ENCODE measurements at places on chromosomes 12 and 14.

DNA sequence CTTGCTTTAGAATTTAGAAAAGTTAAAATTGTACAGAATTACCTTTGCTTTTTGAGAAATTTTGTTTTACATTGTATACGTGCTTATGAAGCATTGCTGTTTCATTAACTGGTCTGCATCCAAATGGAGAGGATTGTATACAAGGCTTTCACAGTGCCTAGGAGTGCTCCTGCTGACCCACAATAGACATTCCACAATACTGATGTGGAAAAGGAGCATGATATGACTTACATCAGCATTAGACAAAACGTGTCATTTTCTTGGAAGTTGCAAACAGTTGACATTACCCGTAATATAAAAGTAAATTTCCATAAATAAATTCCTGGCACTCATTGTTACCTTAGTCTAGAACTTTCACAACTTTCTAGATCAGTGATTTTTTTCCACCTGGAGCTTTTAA is 1.9 kb downstream of the PRKD1 start:
- H3K36me3 ChIP-seq: no peaks in the 10 kb centered on the region
- H3K27ac ChIP-seq: no peak overlapping the region
- DNase-seq: no peak
- H3K4me1 ChIP-seq: peaks cover 5% of the 10 kb centered on the region

DNA sequence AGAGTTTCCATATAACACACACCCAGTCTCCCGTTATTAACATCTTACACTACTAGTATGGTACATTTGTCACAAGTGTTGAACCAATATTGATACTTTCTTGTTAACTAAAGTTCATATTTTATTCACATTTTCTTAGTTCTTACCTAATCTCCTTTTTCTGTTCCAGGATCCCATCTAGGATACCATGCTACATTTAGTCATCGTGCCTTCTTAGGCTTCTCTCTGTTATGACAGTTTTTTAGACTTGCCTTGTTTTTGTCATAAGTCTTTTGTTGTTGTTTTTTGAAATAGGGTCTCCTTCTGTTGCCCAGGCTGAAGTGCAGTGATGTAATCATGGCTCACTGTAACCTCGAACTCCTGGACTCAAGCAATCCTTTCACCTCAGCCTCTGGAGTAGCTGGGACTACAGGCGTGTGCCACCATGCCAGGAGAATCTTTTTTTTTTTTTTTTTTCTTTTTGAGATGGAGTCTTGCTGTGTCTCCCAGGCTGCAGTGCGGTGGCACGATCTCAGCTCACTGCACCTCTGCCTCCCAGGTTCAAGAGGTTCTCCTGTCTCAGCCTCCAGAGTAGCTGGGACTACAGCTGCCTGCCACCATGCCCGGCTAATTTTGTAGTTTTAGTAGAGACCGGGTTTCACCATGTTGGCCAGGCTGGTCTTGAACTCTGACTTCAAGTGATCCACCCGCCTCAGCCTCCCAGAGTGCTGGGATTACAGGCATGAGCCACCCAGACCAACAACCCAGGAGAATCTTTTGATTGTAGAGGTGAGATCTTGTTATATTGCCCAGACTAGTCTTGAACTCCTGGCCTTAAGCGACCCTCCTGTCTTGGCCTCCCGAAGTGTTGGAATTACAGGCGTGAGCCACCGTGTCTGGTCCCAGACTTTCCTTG is 59.1 kb upstream of the HECTD1 start:
- no peak overlapping the region for H3K4me3 ChIP-seq
- H3K27ac ChIP-seq: peak overlapping the region; percentile 86
- DNase-seq: no peak
- H3K4me1 ChIP-seq: peaks cover 31% of the 10 kb centered on the region
- no peaks in the 10 kb centered on the region for H3K36me3 ChIP-seq
- no peaks in the 10 kb centered on the region for H3K27me3 ChIP-seq

- H3K4me3 ChIP-seq: no peak overlapping the region
- H3K27me3 ChIP-seq: no peaks in the 10 kb centered on the region
- H3K27ac ChIP-seq: no peak overlapping the region
- peak; percentile 37 for DNase-seq
- no peaks in the 10 kb centered on the region for H3K4me1 ChIP-seq
Measured at GRCh38 chr14:100749967-100750597, 23.4 kb downstream of the DLK1 start.

- no peak overlapping the region for H3K27ac ChIP-seq
- no peaks in the 10 kb centered on the region for H3K4me1 ChIP-seq
- no peaks in the 10 kb centered on the region for H3K27me3 ChIP-seq
- H3K4me3 ChIP-seq: no peak overlapping the region
- DNase-seq: no peak
Measured at GRCh38 chr14:24258548-24259265, 4.3 kb downstream of the TGM1 start.

GRCh38 chr12:61514016-61514415 is 746.2 kb upstream of the USP15 start:
- H3K4me1 ChIP-seq: no peaks in the 10 kb centered on the region
- H3K27me3 ChIP-seq: no peaks in the 10 kb centered on the region
- H3K4me3 ChIP-seq: no peak overlapping the region
- no peaks in the 10 kb centered on the region for H3K36me3 ChIP-seq
- no peak for DNase-seq
- no peak overlapping the region for H3K27ac ChIP-seq

DNA sequence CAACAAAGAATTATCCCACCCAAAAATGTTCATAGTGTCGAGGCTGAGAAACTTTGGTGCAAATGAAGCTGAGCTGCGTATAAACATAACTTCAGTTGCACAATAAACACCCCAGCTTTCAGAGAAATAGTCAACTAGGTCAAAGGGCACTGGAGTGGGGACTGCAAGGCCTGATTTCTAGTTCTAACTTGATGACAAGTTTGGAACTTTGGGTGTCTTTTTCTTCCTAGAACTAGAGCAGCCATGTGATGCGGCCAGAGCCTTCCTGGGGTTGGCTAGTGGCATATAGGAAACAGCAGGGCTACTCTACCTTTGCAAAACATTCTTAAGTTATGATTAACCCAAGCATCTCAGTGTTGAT is 298.4 kb upstream of the AMIGO2 start:
- peak overlapping the region; percentile 94 for H3K27ac ChIP-seq
- no peaks in the 10 kb centered on the region for H3K27me3 ChIP-seq
- H3K36me3 ChIP-seq: no peaks in the 10 kb centered on the region
- no peak overlapping the region for H3K4me3 ChIP-seq

GRCh38 chr12:81866081-81866480 is 106.9 kb upstream of the PPFIA2 start:
- H3K4me1 ChIP-seq: no peaks in the 10 kb centered on the region
- H3K4me3 ChIP-seq: no peak overlapping the region
- H3K27ac ChIP-seq: no peak overlapping the region

GRCh38 chr12:45186762-45187161 is 29.1 kb upstream of the ANO6 start:
- H3K27ac ChIP-seq: no peak overlapping the region
- no peaks in the 10 kb centered on the region for H3K4me1 ChIP-seq
- no peak for DNase-seq
- no peak overlapping the region for H3K4me3 ChIP-seq
- H3K27me3 ChIP-seq: no peaks in the 10 kb centered on the region
- no peaks in the 10 kb centered on the region for H3K36me3 ChIP-seq

DNA sequence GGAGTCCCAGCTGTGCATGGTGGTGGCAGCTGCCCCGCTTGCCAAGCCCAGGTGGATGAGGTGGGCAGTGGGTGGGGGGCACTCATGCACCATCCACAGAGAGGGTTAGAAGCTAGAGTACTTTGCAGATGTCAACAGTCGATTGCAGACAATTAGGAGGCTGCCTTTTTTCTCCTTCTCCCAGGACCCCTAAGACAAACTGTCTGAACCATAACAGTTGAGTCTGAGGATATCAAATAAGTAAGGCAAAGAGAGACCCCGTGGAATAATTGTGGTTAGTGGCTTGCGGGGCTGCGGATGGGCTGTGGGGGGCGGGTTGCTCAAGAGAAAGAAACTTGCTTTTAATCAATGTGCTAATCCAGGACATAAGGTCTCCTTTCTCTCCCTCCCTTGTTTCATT is 926.2 kb downstream of the VRK1 start:
- no peaks in the 10 kb centered on the region for H3K36me3 ChIP-seq
- no peak overlapping the region for H3K27ac ChIP-seq
- H3K27me3 ChIP-seq: peaks cover 2% of the 10 kb centered on the region
- H3K4me1 ChIP-seq: no peaks in the 10 kb centered on the region

DNA sequence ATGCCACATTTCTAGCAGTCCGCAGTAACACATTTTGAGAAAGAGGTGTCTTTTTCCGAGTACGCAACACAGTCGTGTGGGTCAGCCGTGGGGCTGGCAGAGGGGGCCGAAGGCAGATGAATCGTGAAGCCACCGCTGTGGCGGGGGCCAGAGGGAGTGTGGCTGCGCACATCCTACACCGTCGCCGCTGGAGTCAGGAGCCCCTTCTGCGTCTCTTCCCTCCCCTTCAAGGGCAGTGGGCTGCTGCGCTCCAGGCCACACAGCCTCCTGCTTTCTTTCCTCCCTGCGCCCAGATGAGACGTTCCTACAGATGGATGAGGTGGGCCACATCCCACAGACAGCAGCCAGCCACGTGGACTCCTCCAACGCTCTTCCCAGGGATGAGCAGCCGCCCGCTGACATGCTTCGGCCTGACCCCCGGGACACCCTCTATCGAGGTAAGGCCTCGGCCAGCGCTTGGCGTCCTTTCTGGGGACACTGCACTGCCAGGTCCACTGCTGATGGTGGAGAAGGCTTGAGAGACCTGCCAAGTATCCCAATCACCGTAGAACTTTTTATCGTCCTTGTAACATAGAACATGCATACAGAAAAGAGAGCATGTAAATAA is 89.8 kb downstream of the B4GALNT3 start:
- no peak for DNase-seq
- no peak overlapping the region for H3K4me3 ChIP-seq
- no peak overlapping the region for H3K27ac ChIP-seq
- no peaks in the 10 kb centered on the region for H3K36me3 ChIP-seq
- H3K27me3 ChIP-seq: no peaks in the 10 kb centered on the region

GRCh38 chr12:92886131-92886530 is 43.0 kb downstream of the EEA1 start:
- H3K4me1 ChIP-seq: no peaks in the 10 kb centered on the region
- H3K36me3 ChIP-seq: no peaks in the 10 kb centered on the region
- no peak overlapping the region for H3K4me3 ChIP-seq
- no peak for DNase-seq

DNA sequence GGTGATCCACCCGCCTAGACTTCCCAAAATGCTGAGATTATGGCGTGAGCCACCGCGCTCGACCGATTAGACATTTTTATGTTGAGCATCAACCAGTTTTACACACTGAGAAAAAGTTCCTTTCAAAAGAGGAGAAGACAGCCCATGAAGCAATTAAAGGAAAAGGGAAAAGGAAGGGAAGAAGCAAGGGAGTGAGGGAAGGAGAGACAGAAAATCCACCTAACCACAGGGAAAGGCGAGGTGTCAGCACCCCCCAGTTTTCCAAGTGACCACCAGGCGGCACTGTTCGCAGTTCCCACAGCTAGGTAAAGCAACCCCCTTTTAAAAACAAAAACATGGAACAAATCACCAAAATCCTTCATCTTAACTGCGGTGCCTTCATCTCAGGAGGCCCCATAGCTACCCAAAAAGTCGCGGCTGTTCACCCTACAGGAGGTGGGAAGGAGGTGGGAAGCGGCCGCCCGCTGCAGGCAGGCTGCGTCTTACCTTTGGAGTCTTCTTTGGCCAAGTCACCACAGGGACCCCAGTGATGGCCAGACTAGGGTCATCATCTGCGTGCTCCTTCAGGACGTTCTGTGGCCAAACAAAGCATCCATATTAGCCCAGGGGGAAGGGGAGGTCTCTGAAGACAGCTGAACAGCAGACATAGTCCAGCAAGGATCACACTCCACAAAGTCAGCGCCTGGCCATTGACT is 86.6 kb downstream of the KDM2B start:
- DNase-seq: peak; percentile 67
- no peaks in the 10 kb centered on the region for H3K27me3 ChIP-seq
- H3K36me3 ChIP-seq: peaks cover 11% of the 10 kb centered on the region
- peaks cover 2% of the 10 kb centered on the region for H3K4me1 ChIP-seq

DNA sequence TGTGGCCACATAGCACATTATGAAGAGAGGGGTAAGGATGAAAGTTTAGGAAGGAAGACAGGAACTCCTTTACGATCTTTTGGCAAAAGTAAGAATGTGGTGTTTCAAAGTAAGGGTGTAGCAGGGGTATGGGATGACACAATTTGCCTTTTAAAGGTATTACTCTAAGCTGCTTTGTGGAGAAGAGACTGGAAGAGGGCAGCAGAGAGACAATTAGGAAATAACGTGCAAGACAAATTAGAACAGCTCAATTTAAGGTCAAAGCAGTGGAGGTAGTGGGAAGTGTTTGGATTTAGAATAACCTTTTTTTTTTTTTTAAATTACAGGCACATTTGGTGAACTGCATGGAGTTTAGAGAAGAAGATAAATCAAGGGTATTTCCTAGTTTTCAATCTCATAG is 342.6 kb downstream of the NOVA1 start:
- H3K4me1 ChIP-seq: no peaks in the 10 kb centered on the region
- H3K27ac ChIP-seq: no peak overlapping the region
- no peak for DNase-seq
- no peak overlapping the region for H3K4me3 ChIP-seq
- no peaks in the 10 kb centered on the region for H3K27me3 ChIP-seq

DNA sequence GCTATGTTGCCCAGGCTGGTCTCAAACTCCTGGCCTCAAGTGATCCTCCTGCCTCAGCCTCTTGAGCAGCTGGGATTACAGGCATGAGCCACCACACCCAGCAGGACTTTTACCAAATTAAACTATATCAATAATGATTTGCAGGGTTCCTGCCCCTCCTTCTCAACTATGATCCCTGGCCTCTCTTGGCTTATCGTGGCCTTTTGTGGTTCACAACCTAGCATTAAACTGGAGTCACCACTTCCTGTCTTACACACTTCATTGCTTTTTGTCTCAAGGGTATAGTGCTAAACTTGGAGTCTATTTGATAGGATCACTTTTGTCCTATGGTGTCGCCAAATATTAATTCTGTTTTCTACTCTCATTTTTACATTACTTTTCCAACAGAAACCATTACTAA is 64.5 kb downstream of the SEC23A start:
- no peak overlapping the region for H3K27ac ChIP-seq
- no peak overlapping the region for H3K4me3 ChIP-seq
- no peaks in the 10 kb centered on the region for H3K4me1 ChIP-seq
- DNase-seq: no peak
- peaks cover 62% of the 10 kb centered on the region for H3K36me3 ChIP-seq

DNA sequence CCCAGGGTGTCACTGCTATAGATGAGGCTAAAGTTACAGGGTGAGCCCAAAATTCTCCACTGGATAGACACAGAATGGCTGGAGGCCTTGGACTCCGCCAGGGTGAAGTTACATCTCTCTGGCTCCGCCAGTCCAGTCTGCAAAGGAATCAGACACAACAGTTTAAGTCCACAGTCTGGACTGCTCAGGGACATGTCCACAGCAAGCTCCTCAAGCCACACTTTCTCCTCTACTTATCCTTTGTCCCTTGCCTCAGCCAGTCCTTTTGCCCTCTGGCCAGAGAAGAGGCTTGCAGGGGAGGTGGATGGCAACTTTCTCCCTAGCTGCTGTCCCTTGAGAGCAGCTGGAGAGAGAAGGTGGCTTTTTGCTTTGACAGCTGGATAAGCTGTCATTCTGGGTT is 28.0 kb downstream of the PTPRB start:
- no peak overlapping the region for H3K27ac ChIP-seq
- H3K36me3 ChIP-seq: no peaks in the 10 kb centered on the region
- H3K4me3 ChIP-seq: peak overlapping the region; percentile 56
- no peaks in the 10 kb centered on the region for H3K27me3 ChIP-seq
- DNase-seq: no peak
- peaks cover 11% of the 10 kb centered on the region for H3K4me1 ChIP-seq

Data from liver (tissue), 10 donors.